ENCODE measurements at places on chromosomes 2 and 18.

DNA sequence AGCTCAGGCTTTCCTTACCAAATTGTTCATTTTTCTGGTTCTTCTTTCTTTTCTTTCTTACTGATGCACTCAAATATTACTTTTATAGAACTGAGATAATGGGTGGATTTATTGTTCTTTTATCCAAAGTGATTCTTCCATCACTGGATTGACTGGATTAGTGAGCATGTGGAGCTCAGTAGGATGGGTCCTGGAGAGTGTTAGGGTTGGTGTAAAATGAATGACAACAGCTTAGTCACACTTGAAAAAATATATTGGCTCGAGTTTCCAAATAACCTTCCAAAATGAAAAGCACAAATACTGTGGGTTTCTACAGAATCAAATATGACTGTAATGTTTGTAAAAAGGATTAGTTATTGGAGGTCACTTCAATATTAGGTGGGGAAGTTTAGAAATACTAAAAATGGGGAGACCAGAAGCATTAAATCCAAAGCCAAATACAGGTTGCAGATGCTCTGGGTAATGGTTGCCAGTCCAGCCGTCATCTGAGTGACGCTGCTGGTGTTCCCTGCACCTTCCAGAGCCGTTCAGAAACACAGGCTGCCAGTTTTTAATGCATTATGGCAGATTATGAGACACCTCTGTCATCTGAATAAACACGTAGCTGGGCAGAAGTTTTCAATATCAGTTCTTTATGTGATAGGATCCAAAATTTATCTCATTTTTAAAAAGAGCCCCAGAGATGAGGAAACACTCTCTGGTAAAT, 294.8 kb upstream of the NRP2 start:
- no peak for DNase-seq

GRCh38 chr2:7879483-7879835, 802.4 kb upstream of the ID2 start:
- no peak for DNase-seq

DNA sequence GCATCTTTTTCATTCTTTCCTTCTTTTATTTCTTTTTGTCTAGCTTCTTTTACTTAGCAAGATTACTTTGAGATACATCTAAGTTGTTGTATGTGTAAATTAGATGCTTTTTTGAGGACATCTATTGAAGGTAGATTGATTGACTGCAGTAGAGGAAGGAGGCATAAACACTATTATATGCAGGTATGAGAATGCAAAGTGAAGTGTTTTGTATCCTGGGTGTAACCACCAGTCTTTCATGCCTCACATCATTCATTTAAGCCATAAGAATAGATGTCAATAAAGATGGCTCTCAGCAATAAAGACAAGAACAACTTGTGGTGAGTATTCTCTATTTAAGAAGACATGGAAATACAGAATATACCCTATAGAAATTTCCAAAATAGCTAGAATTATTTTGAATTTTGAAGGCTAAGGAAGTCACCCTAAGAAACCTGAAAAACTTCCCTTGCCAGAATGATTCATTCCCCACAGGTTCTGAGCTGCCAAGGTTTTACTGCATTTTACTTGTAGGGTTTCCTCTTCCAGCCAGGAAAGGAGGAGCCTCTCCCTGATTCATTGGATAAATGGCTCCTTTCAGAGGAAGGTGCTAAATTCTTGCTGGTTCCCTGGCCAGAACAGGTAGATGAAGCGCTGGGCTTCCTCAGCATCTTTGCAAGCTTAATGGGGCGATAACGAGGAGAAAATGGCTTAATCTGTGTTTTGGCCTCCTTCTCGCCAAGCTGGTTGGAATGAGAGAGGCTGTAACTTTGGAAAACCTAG, 279.8 kb upstream of the SLC14A2 start:
- DNase-seq, result no peak

- DNase-seq, result no peak
These were observed 210.6 kb upstream of the CHST9 start for GRCh38 chr18:27395752-27396151.

DNA sequence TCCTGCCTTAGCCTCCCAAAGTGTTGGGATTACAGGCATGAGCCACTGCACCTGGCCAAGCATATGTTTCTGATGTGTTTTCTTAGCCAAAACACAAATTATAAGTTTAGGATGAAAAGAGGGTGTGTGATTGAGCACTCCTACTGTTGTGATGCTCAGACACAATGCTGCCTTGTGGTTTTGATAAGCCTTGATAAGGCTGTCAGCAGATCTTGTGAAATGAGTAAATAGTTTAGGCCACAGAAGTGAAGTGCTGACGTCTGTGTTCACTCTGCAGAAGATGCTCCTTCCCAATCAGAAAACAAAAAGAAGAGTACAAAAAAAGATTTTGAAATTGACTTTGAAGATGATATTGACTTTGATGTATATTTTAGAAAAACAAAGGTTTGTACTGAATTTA, 24.3 kb downstream of the NCAPH start:
- DNase-seq, result no peak

DNA sequence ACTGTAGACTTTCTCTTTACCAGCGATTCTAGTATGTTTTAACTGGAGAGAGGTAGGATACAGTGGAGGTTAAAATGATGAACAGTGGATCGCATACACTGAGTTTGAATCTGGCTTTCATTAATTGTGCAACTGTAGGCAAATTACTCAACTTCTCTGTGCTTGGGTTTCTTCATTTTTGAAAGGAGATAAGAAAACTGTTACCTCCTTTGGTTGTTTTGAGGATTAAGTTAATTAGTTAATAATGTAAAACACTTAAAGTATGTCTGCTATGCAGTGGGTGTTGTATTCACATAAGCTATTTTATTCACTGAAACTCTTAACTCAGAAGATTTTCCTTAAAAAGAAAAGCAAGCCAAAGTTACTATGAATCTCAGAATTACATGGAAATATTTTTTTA, 111.8 kb upstream of the CYP20A1 start:
- no peak for DNase-seq

DNA sequence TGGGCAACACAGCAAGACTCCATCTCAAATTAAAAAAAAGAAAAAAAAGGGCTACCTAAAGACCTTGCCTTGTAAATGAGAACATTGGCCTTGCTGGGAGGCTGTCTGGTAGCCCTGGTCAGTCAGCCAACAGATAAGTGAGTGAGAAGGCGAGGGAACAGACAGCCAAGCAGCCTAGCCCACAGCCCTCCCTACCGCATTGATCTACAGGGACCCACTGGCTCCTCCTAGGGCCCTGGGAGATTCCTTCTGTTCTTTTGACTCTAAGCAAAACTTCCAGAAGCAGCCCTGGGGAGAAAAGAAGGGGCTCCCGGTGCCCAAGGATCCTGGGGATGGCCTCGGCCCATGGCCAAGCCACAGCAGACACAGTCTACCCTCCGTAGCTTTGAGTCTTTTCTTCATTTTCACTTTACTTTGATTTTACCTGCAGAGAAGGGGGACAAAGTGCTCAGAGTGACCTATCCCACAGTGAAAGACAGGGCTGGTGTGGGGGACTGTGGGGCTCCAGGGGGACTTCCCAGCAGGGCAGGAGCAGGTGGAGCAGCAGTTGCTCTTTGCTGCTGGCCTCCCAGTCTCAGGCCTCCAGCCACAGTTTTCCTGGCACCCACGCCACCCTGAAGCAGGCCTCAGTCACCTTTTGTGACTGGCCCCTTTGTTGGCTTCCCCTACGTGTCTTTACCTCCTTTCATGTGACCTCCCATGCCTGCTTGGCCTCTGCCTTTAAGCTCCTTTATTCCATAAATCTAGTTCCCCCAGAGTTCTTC, 5.1 kb downstream of the CEP68 start:
- no peak for DNase-seq

DNA sequence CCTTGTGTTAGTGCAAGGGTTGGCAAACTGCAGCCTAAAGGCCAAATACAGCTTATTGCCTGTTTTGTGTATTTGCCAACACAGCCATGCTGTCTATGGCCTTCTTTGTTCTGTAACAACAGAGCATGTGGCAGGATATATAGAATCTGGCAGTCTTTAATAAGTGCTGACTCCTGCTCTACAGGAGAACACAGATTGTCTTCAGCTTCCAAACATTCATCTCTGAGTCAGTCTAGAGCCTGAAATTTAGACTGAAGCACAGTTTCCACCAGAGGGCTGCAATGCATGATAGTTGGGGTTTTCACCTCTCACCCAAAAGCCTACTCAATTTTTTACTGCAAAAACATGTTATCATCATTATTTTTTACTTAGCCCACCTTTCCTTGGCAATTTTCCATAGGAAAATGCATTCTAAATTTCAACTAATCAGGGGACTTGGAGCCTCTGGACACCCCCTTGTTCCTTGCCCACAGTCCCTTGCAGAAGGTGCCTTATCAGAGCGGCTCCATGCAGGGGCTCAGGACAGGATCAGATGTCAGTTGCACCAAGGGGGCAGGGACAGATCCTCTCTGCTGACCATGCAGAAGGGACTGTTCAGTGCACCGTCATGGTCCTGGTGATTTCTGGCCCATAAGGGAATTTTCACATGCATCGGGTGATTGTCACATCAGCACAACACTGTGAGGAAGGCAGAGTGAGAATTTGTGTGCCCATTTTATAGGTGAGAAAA, 12.4 kb downstream of the IL37 start:
- DNase-seq, result no peak
